ENCODE measurements at places on chromosomes 5 and 9.
A peak's percentile ranks its signal among the peaks of the same experiment; 100 is the strongest.

- no peak for DNase-seq
Observed at GRCh38 chr5:90871391-90871991, 312.9 kb downstream of the ADGRV1 start.

DNA sequence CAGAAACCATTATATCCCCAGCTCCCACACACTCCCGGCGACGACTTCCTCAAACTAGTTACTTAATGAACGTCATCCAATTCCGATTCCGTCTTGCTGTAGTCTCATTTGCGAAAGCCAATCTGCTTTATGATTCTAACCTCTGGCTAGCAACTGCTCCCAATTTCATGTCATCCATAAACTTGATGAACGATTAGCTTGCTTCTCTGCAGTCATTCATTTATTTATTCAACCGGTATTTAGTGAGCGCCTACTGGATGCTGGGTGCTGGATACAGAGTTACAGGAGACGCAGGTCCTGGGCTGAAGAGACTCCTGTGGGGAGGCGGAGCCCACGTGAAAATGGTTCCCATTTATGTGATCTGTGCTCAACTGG is 46.2 kb downstream of the TSPAN17 start:
- no peak for DNase-seq

DNA sequence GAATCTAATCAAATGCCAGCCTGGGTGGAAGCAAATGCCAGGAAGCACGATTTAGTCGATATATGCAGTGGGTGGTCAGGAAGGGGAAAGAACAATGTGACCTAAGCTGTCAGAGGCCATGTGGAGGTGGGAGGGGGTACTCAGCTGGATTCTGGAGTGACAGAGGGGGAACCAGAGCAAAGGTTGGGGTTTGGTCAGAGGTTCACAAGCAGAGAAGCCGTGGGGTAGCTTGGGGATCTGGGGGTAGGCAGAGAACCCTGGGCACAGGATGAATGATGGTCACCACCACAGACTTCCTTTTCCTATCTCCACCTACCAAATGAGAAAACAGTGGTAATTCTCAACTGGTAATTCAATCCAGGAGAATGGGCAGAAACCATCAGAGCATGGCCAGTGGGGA is 24.1 kb upstream of the ARAP3 start:
- DNase-seq, result no peak

- DNase-seq, result no peak
Observed at GRCh38 chr5:14849516-14850294, 21.9 kb downstream of the ANKH start.

DNA sequence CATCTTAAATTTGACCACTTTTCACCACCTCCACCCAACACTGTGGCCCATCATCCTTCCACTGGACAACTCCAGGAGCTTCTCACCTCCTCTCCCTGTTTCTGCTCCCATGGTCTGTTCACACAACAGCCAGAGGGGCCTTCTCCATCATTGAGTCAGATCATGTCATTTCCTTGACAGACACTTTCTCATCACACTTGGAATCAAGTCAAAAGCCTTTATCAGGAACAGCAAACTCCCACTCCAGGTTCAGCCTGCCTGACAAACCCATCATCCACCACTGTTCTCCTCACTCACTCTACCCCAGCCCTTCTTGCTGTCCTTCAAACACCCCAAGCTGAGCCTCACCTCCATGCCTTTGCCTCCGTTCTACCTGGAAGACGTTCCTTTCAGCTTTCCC is 78.4 kb upstream of the ADRA1B start:
- DNase-seq, result no peak

- no peak for DNase-seq
Observed at GRCh38 chr5:171427318-171428167, 8.1 kb downstream of the FGF18 start.

DNA sequence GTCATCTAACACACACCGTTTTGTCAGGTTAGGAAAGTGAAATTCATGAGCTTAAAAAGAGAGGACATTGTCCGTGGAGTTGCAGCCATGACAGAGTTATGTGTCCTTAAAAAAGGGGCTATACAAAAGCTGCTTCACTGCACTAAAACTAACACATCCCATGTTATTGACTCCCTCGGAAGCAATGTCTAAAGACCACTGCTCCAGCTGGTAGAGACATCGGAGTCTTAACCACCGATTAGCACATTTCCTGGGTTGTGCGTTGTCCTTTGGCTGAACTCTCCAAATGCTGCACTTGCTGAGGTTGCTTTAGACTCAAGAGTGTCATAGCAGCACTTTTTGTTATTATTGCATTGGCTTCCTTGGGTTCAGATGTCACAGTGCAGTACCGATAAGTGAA is 128.3 kb upstream of the C9orf72 start:
- DNase-seq, result no peak

DNA sequence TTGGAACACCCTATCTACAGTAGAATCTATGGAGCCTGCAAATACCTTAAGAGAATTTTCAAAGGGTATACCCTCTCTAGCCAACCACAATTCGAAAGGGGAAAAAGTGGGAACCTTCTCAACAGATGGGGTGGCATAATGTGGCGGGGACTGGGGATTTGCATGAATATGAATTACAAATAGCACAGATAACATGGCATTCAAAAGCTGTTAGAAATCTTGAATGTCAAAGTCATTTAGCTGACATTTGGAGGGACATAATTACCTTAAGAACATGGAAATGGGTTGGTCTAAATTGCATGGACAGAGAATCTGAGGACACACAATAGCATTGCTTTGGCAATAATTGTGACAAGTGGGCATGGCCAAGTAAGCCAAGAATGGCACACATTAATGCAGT is 23.2 kb upstream of the TYRP1 start:
- DNase-seq, result no peak

DNA sequence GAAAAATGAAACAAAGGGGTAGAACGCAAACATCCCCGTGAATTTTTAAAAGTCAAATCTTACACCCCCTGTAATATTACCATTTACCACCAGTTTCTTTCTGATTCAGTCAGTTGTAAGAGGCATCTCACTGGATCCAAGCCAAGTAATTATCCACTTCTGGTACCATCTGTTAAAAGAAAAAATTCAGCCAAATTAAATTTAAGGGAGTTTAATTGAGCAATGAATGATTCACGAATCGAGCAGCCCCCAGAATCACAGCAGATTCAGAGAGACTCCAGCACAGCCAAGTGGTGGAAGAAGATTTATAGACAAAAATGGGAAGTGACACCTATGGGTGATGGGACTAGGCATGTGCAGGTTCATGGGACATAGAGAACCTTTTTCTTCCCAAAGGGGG is 29.9 kb upstream of the MTMR12 start:
- no peak for DNase-seq

DNA sequence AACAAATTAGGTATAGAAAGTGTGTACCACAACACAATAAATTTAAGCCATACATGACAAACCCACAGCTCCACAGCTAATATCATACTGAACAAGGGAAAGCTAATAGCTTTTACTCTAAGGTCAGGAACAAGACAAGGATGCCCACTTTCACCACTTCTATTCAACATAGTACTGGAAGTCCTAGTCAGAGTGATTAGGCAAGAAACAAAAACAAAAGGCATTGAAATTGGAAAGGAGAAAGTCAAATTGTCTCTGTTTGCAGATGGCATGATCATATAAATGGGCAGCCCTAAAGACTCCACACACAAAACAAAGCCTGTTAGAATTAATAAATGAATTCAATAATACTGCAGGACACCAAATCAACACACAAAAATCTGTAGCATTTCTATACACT is 548.8 kb downstream of the CTNND2 start:
- no peak for DNase-seq

- no peak for DNase-seq
Observed at GRCh38 chr9:69867081-69867814, 46.6 kb downstream of the CFAP95 start.

- no peak for DNase-seq
Observed at GRCh38 chr5:82097-82496, 9.9 kb upstream of the PLEKHG4B start.

DNA sequence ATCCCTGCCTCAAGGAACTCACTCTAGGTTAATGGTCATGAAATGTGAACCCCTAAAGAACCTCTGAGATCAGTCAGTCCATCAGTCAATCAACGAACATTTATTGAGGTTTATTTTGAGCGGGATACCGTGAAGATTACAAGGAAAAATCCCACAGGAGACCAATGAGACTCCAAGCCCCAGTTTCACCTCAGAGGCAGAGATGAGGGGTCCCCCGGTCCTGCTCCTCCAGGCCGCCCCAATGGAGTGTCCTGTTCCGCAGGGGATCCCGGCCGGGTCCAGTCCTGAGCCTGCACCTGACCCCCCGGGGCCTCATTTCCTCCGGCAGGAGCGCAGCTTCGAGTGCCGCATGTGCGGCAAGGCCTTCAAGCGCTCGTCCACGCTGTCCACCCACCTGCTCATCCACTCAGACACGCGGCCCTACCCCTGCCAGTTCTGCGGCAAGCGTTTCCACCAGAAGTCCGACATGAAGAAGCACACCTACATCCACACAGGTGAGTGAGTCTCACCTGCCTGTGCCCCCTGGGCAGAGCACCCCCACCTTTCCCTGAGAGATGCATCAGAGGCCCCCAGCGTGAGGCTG is 11.0 kb downstream of the GFI1B start:
- DNase-seq, result no peak

- peak; percentile 79 for DNase-seq
Observed at GRCh38 chr5:72847989-72848473, 31.6 kb downstream of the TNPO1 start.

DNA sequence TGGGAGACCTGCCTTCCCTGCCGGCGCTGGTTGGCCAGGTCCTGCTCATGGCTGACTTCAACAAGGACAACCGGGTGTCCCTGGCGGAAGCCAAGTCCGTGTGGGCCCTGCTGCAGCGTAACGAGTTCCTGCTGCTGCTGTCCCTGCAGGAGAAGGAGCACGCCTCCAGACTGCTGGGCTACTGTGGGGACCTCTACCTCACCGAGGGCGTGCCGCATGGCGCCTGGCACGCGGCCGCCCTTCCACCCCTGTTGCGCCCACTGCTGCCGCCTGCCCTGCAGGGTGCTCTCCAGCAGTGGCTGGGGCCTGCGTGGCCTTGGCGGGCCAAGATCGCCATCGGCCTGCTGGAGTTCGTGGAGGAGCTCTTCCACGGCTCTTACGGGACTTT is 10.6 kb downstream of the DIPK1B start:
- no peak for DNase-seq

DNA sequence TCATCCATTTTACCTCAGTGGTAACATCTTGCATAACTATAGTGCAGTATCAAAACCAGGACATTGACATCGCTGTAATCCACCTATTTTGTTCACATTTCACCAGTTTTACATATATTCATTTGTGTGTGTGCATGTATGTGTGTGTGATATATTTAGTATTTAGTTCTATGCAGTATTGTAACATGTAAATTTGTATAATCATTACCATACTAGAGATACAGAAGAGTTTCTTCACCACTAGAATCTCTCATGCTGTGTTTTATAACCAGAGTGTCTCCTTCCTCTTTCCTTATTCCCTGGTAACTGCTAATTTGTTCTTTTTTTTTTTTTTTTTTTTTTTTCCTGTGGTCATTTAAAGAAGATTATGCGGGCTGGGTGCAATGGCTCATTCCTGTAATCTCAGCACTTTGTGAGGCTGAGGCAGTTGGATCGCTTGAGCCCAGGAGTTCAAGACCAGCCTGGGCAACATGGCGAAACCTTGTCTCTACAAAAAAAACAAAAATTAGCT is 11.0 kb downstream of the RASA1 start:
- DNase-seq, result no peak

GRCh38 chr5:178323541-178323865 is 90.9 kb upstream of the PHYKPL start:
- no peak for DNase-seq

- DNase-seq, result no peak
Observed at GRCh38 chr5:179147991-179148702, 88.0 kb downstream of the ZNF354C start.

DNA sequence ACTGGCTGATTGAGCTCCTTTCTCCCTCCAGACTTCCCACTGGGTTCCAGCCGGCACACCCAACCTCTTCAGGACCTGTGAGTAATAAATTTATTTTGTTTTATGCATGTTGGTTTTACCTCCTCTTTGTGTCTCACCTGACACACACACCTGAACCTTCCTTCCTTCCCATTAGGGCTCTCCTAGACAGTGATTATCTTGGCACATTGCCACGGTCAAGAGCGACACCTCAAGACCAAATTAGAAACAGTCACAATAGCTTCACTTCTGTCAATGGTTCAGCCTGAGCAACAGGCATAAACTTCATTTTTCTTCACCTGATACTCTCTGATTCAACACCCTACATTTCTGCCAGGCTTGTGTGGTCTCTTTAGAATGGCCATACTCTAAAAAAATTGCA is 296.3 kb upstream of the SMARCA2 start:
- no peak for DNase-seq

DNA sequence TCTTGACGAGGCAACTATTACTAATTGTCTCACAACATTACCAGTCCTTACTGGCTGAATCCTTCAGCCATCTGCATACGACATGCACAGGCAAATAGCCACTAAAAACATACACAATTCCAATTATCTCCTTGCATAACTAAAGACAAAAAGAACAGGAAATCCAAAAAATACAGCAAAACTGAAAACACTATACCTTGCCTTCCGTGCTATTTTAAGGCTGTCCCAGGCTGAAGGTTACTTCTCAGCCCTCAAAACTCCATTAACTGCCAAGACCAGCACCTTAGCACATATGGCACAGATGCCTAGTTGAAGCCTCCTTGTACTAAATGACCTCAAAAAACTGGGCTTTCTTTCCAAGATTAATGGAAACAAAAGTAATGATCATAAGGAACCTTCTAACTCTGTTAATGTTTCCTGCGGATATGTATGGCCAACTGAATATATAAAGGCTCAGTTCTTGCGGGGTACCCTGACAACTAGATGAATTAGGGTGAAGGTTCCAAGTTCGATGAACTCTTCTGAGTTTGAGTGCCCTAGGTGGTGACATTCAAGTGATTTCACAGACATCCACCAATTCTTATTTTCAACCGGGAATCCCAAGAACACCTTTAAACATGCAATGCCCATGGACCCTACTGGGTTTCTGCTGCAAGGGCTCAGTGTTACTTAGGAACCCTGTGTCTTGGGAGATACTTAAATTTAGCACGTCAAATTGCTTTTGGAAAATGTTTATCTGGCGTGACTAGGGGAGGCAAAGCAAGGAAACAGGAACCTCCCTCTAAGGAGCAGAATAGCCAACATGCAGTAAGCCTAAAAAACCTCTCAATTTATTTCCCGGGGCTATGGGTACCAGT is 455.3 kb downstream of the RAB3C start:
- DNase-seq, result no peak

DNA sequence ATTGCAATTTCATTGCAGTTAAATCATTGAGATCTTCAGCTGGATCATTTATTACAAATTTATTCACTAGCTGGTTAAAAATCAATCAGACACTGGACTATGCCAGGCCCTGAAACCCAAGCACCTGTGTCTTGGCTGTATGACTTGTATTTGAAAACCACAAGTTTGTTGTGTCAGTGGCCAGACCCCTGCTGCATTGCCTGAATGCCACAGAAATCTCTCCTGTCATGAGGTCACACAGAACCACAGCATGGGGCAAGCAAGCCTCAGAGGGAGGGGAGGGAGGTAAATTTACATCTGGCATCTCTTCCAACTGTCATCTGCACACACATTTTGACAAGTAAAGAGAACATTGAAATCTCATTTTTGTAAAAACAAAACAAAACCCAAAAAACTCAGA is 90.0 kb downstream of the ARRDC3 start:
- DNase-seq, result no peak

Measured in CD4-positive, alpha-beta T cell treated with Interleukin-6 at 100 ng/mL for 8 hours (primary cell).